ENCODE measurements at places on chromosomes 12 and 14.

GRCh38 chr12:104699489-104700190 is 242.9 kb downstream of the CHST11 start:
- DNase-seq, result no peak

GRCh38 chr12:14948672-14949071 is 10.3 kb upstream of the ERP27 start:
- DNase-seq, result no peak

- no peak for DNase-seq
These were observed 14.0 kb downstream of the CCDC62 start for GRCh38 chr12:122788387-122788786.

GRCh38 chr14:94548999-94549985 is 11.9 kb upstream of the SERPINA4 start:
- DNase-seq, result no peak

DNA sequence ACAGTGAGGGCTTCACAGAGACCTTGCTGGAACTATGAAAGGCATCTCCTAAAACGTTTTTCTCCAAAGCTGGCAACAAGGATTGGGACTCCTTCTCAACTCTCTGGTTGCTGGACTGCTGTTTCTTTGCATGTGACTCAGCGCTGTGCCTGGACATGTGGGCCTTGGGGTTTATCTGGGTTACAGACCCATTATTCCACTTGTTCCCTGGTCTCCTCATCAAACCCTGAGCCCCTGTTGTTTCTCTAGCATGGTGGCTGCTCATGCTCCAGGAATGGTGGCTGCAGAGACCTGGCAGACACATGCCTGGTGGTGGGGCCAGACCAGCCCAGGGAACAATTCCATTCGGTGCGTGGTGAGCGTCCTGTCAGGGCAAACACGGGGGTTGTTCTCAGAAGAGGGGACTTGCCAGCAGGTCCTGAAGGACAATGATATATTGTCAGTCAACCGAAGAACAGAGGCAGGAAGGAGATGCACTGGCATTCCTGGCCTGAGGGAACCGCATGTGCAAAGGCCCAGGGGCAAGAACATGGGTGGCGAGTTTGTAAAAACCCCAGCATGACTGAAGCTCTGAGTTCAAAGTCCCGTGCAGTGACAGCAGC is 320.1 kb upstream of the RTL1 start:
- DNase-seq, result no peak

GRCh38 chr14:65206448-65207096 is 104.3 kb upstream of the MAX start:
- DNase-seq, result no peak

GRCh38 chr12:111453071-111453989 is 47.6 kb downstream of the SH2B3 start:
- DNase-seq, result no peak

- DNase-seq, result no peak
These were observed 411 bp downstream of the BTBD7 start for GRCh38 chr14:93332397-93332852.

GRCh38 chr12:122355706-122356105 is 66.8 kb downstream of the CLIP1 start:
- no peak for DNase-seq

GRCh38 chr12:79553863-79554574 is 136.7 kb downstream of the PAWR start:
- DNase-seq, result no peak

- DNase-seq, result no peak
These were observed 515.9 kb upstream of the TBX3 start for GRCh38 chr12:115199831-115200230.

GRCh38 chr14:91040545-91040944 is 19.9 kb downstream of the RPS6KA5 start:
- no peak for DNase-seq

- no peak for DNase-seq
These were observed 5.3 kb upstream of the TBX5 start for GRCh38 chr12:114411071-114411837.

All from NCI-H1417 treated with DMSO at 0.1 percent for 48 hours (cell line).